ENCODE measurements at places on chromosomes 3 and 15.

- DNase-seq, result no peak
Measured at GRCh38 chr15:33150431-33150941, 44.0 kb downstream of the FMN1 start.

- no peak for DNase-seq
Measured at GRCh38 chr3:29919571-29919970, 638.7 kb downstream of the RBMS3 start.

- DNase-seq, result no peak
Measured at GRCh38 chr3:147246906-147247305, 159.4 kb downstream of the ZIC4 start.

- no peak for DNase-seq
Measured at GRCh38 chr15:42444415-42445063, 46.4 kb downstream of the ZNF106 start.

- DNase-seq, result no peak
Measured at GRCh38 chr3:149004622-149005021, 13.3 kb downstream of the GYG1 start.

DNA sequence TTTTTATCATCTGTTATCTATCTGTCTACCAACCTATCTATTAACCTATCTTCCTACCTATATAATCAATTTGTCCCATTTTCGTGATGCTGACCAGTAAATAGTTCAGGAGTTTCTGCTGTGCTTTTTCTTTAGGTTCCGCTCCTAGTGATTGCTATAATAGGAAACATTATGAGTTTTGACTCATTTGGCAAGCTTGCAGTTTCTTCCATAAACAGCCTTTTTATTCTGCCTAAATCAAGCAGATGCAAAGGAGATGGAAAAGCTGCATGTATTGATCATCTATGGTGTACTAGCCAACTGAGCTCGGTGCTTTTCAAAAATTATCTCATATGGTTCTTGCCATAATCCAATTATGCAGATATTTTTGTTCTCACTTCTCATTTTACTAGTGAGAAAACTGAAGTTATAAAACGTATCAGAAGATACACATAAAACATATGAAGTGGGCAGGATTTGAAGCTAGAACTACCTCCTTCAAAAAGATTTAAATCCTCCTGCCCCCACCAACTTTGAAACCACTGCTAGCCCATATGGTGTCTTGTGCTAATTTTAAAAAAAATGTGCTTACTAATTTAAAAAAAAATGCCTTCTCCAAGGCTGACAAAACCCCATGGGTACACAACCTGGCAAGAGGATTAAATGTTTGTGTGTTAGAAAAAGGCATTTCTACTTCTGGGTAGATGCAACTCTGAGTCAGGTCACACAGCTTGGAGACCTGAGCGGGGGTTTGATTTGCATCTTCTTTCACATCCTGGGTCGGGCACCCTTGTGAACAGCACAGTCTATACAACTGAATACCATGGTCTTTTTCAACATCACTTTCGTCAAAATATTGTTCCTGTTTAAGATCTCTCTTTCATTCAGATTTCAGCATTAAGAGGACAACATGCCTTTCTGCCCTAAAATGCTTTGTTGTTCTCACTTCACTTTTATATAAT is 267.0 kb downstream of the CHL1 start:
- no peak for DNase-seq

DNA sequence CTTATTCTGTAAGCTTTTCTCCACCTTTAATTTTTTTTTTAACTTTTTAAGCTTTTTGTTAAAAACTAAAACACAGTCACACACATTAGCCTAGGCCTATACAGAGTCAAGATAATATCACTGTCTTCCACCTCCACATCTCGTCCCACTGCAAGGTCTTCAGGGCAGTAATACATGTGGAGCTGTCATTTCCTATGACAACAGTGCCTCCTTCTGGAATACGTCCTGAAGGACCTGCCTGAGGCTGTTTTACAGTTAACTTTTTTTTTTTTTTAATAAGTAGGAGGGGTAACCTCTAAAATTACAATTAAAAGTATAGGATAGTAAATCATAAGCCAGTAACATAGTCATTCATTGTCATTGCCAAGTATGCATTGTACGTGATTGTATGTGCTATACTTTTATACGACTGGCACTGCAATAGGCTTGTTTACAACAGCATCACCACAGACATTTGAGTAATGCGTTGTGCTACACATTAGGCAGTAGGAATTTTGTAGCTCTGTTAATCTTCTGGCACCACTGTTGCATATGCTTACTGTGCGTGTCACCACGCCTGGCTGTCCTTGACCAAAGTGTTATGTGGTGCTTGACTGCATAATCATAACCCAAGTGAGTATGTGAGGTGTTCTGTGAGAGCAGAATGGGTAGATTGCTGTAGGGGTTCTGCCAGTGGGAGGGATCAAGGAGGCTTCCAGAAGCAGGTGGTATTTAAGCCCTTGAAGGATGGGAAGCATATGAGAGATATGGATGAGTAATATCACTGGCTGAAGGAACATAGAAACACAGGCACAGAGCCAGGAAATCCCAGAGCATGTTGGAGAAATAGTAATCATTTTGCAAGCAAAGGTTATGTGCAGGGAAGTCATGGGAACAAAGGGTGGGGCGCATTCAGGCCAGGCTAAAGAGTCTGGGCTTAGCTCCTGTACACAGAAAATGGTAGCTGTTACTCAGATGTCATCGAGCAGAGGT is 18.3 kb downstream of the FBXO22 start:
- DNase-seq, result no peak

DNA sequence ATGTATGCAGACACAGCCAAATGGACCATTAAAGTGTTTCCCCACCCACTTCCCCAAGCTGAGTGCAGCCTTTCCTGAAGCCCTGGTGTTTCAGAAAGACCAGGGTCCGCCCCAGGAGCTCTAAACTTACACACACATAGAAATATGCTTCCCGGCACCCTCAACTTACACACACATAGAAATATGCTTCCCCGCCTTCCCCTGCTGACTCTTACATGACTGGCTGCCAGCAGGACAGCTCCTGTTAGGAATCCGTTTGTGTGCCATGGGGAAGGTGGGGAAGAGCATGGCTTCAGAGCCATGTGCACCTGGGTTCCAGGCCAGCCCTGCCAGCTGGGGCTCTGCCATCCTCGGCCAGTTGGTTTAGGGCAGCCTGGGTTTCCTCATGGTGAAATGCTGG is 3.6 kb downstream of the CLEC3B start:
- no peak for DNase-seq

- DNase-seq, result no peak
Measured at GRCh38 chr3:94417963-94418455, 355.1 kb downstream of the NSUN3 start.

GRCh38 chr3:73143821-73144237 is 82.4 kb downstream of the EBLN2 start:
- DNase-seq, result no peak

DNA sequence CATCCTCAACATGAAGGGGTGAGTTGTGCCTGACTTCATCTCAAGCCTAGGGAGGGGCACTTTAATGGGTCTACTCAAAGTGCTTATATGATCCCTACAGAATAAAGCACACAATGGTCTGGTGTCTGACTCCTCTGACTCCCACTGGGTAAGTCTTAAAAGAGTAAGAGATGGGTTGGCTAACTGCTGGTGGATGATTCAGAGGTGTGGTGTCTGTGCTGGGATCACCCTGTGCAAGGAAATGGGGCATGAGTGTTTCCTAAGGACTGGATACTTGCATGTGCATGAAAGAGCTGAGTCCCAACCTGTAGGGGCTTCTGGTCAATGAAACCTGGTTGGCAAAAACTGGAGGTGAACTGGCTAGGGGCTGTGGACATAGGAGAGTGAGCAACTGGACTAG is 158.8 kb downstream of the IL20RB start:
- no peak for DNase-seq

DNA sequence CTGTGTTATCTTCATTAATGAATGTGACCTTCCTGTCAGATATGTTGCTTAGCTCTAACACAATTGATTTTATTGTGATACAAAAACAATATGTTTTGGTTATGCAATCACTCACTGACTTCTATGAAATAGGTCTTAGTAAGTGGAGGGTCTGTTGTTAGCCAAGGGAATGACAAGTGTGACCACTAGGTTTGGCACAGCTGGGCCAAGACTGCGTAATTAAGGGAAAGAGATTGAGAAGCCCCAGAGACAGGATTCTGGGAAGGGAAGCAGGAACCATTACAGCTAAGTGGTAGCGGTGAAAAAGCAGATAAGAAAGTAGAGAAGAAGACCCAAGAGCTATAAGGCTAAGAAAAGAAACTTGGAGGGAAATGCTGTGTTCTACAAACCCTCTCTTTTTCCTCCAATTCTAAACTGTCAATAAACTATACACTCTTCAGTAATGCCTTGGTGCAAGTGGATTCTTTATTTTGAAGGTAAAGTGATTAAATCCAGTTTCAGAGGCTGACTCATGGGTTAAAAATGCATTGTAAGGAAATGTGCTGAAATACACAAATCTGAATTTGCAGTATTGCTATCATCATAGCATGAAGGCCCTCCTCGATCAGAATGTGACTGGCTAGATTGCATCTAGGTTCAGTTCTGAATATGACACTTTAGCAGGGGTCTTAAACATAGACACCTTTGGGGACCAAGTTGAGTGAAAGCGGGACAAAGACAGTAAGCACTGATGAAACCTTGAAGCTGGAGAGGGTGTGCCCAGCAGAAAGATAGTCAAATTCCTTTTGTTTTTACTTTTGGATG is 26.1 kb downstream of the KCNMB2 start:
- DNase-seq, result no peak

GRCh38 chr3:111627092-111627491 is 31.9 kb upstream of the ZBED2 start:
- no peak for DNase-seq

- no peak for DNase-seq
Measured at GRCh38 chr3:123098426-123099330, 31.9 kb downstream of the PDIA5 start.

DNA sequence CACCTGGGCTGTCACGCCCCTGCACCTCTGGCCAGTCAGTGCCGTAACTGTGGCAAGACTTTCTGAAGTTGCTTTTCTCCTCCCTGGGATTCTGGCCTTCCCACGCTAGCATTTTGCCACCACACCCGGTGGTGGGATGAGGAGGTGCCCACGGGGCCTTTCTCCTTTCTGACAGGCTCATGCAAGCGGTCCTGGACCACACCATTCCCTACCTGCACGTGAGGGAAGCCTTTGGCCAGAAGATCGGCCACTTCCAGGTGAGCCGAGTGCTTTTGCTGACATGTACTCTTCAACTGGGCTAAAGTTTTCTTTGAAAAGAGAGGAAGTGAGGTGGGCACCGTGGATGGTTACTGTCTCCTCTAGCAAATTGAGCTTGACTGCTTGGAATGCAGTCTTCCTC is 9.6 kb downstream of the IVD start:
- no peak for DNase-seq

DNA sequence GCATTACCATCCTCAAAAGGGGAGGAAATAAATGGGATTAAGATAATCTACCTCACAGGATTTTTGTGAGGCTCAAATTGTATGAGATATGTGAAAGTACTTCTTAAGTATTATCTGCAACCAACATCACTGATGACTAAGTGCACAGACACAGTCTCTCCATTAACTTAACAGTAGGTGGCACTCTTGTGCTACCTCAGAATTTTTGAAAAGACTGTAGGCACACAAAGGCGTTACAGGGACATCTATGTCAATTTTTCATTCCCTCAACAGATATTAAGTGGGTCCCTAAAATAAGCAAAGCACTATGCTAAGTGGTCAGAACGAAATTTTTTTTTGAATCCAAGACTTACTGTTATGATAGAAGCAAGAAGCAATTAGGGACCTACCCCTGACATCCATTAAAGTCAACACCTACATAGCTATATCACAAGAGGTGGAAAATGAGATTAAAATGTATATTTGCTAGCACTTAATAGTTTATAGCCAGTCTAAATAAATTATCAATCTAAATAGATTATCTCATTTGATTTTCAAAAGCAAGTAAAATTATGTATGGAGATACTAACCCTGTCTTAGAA is 52.9 kb downstream of the RYK start:
- DNase-seq, result no peak

GRCh38 chr3:12973827-12974226 is 99.4 kb downstream of the IQSEC1 start:
- DNase-seq, result no peak

GRCh38 chr3:39302178-39302577 is 22.3 kb upstream of the CX3CR1 start:
- no peak for DNase-seq

DNA sequence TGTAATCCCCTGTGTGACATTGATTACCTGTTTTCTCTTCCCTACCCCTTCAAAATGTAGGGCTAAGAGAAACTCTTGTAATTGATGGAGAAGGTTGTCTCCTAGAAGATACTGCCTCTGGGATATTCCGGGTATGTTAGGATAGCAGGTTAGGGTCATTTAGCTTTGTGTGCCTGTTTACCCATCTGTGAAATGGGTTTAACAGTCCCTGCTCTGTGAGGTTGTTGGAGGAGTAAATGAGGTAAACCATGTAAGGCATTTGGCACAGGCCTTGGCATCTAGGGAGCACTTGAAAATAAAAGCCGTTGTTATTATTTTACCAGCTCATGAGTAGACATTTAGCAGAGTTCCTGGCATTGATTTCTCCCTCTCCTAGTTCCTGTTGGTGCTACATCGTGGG is 16.4 kb downstream of the PTPRG start:
- no peak for DNase-seq

DNA sequence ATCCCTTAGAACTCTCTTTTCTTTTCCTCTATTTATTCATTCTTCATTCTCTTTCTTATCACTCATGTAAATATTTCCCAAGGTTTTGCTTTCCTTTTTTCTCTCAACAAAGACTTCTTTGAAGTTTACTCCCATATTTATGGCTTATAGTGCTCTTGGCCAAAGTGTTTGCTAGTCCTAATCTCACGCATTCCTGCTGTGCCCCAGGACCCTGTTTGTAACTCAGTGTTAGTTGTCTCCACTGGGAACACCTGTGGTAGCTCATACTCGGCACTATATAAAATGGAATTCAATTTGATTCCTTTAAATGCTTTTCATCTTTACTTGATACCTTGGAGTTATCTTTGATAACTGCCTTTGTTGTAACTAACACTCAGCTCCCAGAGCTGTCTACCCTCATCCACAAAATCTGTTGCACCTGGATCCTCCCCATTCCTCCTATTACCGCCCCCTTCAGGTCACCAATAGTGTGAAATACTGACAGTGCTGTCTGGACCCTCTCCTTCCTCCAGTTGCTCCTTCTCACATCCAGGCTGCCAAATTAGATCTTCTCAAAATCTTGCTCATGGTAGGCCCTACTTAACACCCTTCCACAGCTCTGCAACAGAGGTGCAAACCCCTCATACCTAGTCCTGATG is 76.8 kb downstream of the TIGIT start:
- no peak for DNase-seq

GRCh38 chr15:64911311-64912186 is at the start of gene ANKDD1A:
Gene ANKDD1A (plus strand): TSS chr15:64911902. CDS start chr15:64911931, 29 bp downstream.
- peak; percentile 28 for DNase-seq

GRCh38 chr3:164419220-164419619 is 659.1 kb downstream of the SI start:
- DNase-seq, result no peak

DNA sequence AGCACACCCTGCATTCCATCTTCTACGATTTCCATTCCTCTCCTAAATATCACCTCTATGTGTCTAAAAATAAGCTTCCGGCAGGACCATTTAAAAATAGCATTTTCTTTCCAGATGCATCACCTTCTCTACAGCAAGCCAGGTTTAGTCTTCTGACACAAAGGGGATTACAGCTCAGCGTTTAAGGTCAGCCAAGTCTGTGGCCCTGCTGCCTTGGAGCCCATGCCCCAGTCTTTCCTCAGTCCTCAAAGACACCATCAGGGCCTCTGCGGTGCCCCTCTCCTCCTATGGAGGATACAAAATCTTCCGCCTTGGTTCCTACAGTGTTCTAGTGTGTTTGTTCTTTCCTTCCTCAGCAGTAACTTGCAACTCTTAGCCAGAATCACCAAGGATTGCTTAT is 3.8 kb downstream of the SELENOS start:
- DNase-seq, result no peak

GRCh38 chr3:46932455-46933225 is 43.9 kb downstream of the CCDC12 start:
- no peak for DNase-seq
